ENCODE measurements at places on chromosomes 16 and 17.
A peak's percentile ranks its signal among the peaks of the same experiment; 100 is the strongest.

DNA sequence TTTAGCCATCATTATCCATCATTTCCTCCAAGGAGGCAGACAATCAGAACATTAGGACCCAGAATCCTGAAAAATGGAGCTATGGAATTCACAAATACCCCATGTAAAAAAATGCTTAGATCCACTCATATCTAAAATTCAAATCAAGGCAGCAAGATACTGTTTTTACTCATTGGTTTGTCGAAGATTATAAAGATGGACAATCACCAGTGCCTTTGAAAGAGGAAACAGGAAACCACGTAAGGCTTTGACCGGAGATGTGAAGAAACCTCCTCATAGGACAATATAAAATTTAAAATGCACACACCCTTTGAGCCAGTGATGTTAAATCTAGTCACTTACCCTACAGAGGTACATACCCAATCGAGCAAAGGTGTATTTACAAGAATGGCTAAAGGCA, 130.0 kb downstream of the XYLT1 start:
- DNase-seq, result no peak

DNA sequence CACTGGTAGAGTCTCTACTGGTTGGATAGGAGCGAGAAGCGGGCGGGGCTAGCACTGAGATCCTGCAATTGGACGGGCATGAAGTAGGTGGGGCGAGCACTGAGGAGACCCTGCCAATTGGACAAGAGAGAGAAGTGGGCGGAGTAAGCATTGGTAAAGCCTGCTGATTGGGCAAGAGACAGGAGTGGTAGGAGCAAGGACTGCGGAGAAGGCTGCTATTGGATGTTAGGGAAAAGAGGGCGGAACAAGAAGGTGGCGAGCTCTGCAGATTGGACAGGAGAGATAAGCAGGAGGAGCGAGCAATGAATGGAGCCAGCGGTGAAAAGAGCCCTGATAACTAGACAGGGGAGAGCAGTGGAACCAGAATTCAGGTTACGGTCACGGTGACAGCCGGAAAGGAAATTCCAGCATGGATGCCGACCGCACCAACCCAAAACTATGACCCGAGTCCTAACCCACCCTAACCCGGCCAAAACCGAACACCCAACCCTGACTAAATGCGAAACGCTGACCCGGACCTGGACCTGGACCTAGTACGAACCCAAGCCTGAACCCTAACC, 4.8 kb downstream of the SCGB1C2 start:
- no peak for DNase-seq

- DNase-seq, result no peak
Measured at GRCh38 chr16:46839986-46840443, 9.0 kb upstream of the C16orf87 start.

- DNase-seq, result no peak
Measured at GRCh38 chr16:57335366-57335765, 23.2 kb upstream of the CCL22 start.

- DNase-seq, result no peak
Measured at GRCh38 chr17:82247182-82247823, 18.5 kb downstream of the SLC16A3 start.

DNA sequence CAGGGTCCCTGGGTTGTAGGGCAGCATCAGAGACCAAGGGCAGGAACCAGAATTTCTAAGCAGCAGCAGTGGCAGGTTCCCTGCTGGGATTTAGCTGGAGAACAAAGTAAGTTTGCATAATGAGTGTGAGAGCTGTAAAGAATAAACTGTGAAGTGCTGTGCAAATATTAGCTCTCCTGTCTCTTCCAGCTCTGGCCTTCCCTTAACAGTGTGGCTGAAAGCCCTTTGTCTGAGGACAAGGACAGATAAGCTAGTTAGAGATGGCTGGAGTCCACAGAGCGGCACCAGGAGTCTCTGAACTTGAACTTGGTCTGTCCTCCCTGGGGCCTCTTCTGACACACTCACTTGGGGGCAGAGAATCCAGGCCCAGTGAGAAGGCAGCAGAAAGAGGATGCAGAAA, 98.2 kb upstream of the WSCD1 start:
- no peak for DNase-seq

DNA sequence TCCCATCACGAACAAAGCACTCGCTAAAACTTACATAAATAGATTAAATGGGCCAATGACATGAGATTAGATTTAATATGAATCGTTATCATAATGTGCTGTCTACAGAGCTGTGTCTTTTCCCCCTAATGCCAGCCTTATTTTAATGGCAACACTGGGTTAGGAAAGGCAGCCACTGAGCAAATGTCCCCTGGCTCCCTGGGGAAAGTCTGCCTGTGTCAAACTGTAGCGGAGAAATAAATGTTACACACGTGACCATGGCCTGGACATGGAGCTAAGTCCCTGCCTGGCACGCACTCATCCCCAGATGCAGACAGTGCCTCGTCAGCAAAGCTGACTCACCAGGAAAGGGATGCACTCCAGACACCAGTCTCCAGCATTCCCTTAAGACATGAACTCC, 61.3 kb upstream of the SDK2 start:
- DNase-seq, result no peak

- no peak for DNase-seq
Measured at GRCh38 chr17:16300554-16300953, 52.7 kb downstream of the CENPV start.

DNA sequence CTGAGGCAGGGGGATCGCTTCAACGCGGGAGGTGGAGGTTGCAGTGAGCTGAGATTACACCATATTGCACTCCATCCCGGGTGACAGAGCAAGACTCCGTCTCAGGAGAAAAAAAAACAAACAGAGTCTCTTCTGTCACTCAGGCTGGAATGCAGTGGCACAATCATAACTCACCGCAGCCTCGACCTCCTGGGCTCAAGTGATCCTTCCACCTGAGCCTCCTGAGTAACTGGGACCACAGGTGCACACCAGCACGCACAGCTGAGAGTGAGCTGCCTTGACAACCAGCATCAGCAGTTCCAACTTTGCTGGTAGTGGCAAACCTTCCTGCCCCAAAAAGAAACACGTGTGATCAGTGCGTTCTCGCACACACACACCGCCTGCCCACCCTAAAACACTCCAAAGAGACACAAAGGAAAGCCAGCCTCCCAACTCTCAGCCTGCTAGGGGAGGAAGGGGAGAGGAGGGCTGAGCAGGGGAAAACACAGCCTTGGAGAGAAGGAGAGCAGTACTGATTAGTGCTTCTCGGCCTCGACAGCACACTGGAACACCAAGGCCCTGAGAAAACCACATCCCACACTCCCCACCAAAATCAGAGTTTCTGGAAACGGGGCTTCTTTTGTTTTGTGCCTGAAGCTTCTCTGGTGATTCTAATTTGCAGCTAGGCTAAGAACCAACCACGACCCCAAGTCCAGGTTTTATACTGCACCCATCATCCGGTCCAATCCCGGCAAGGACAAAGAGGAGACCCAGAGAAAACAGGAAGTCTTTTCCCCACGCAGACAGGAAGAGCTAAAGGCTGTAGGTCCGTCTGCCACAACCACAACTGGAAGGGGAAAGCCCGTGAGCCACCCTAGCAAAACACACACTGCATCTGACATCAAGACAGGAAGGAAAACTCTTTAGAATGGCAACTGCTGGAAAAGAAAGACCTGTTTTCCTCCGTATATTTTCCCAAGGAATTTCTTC, 28.8 kb downstream of the ZCCHC14 start:
- DNase-seq, result no peak

DNA sequence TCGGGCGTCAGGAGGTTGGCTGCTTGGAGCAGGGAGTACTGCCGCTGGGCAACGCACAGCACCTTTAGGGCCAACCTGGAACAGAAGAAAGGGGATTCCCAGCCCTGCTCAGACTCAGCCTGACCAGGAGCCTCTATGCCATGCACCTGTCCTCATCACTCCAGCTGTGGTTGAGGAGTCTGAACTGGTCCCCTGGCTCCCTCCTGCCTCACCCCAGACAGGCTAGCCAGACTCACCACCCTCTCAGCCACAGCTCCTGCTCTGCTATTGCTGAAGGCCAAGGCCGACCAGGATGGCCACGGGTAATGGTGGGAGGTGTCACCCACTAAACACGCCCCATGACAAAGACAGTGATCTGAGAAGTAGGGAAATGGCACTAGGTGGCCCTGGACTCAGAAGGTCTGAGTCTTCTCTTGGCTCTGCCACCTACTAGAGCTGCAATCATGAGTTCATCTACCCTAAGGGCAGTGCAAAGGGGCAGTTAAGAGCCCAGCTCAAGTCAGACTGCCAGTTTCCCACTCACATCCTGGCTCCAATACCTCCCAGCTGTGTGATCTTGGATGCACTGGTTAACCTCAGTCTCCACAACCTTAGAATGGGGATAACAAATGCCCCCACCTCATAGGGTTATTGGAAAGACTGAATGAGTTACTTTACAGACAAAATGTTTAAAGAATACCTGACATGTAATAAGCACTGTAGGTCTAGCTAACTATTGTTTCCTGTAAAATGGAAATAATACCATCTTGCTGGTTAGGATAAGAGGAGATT, 13.8 kb upstream of the GFAP start:
- DNase-seq, result no peak

DNA sequence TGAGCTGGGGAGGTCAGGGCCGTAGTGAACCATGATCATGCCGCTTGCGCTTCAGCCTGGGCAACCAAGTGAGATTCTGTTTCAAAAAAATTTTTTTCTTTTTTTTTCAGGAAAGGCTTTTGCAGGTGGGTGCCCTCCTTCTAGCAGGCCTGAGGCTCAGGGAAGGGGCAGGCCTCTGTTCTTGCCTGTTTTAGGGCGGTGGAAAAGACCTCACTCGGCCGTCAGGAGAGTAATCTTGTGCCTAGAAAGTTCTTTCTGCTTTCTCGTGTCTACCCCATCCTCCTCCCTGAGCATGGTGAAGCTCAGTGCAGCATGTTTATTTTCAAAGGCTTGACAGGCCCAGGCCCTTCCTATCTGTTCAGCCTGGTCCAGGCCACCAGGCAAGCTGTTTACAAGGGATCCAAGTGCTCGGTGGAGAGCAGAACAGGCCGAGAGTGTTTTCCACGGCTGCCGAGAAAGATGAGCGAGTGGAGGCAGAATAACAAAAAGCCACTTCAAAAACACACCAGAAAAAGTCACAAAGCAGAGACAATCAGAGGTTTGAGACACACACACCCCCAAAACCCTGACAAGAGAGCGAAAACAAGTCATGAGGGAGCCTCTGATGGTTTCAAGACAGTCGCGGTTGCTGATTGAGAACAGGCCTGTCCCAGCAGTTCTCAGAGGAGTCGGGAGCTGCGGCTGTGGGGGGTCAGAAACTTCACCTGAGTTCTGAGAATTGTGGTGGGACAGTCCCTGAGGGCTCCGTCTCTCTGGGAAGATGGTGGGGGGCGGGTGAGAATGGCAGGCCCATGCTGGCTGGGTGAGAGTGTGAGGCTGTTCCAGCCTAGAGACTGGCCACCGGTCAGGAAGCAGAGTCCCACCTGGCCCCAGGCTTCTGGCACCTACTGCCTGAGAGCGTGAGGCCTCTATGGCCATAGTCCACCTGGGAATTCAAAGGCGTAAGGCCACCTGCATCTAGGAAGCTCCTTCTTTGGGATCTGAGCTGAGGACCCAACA, 37.5 kb upstream of the CCR7 start:
- no peak for DNase-seq

DNA sequence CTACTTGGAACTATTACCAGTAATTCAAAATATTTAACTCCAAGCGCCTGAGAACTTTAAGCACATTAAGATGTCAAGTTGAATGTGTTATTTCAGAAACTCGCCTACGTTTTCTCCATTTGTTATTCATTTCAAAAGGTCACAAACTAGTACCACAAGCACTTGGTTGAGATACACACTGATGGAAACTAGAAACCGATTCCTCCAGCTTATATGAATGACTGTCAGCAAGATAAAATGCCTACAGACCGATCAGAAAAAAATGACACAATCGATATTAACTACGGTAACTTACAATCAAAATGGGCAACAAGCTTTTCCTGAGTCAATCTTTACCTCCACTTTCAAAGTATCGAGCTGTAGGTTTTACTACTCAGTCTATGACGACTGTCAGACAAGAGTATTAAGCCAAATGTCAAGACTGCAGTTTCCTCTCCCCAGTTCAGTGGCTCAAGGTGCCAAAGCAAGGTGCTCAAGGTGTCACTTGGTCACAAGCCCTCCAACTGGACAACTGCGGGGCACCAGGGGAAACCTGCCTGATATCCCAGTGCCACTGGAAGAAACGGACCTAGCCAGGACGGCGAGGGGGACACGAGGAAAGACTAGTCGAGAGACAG, 678 bp downstream of the SRP68 start:
- DNase-seq, result no peak

GRCh38 chr16:8694795-8695728, 20.6 kb downstream of the ABAT start:
- DNase-seq, result no peak

GRCh38 chr16:49590166-49590871, 216.7 kb downstream of the C16orf78 start:
- DNase-seq, result no peak

DNA sequence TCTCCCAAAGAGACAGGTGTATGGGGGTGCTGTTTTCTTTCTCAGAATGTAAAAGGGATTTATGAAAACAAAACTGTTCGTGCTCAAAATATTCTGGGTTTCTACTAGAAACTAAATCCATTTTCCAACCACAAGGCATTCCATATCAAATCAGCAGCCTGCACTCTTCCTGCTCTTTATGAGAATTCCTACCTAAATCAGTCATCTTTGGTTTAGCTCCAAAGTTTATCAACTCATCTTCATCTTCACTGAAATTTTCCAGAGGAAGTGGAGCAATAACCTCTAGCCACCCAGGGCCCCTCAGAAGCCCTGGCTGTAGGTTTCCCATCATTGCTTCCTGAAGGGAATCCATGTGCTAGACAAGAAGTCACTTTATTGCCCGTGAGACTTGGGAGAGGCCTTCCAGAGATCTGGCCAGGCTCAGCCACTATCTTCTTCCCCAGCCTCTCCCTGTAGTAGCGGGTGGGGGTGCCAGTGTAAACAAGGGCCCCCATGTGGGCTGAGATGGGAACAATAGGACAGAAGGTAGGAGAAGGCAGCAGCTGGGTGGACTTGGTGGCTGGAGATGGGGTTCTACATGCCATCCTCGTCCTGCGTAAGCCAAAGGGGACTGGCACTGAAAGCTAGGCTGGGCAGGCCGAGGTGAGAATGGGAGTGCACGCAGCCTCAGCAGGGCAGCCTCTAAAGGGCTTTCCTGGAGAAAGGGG, 22.0 kb upstream of the ALDH3A1 start:
- DNase-seq, result no peak

GRCh38 chr17:57356719-57357391, 100.5 kb downstream of the MSI2 start:
- peak; percentile 46 for DNase-seq

DNA sequence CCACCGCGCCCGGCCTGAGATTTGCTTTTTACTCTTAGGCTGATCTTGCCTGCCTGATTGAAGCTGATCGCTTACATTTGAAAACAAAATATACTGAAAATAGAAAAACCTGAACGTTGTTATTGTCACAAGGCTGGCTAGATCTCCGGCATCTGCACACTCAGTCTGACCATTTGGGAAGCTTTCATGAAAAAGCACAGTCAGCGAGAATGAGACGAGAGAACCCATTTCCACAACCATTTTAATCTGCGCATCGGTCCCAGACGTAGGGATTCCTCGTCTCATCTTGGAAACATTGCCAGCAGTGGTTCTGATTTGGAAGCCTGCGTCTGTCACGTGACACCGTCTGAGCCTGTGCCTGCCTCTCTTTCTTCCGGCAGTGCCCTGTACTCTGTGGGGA, 20.9 kb downstream of the SPG7 start:
- DNase-seq, result no peak
